Astrocyte of the spinal cord (primary cell): ENCODE measurements at places on chromosomes 1 and 21.

DNA sequence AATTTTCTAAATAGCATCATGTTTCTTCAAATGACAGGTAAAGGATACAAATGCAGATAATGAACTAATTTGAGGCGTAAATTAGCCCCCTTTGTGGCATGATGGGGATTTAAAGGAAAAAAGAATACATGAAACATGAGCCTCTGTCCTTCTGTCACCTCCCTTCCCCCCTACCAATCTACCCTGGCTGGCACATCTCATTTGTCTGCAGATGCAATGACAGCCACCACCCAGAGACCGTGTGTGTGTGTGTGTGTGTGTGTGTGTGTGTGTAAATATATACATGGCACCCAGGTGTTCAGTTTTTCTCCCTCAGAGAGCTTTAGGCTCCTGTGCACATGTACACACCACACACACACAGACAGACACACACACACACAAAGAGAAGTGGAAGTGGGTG lies 451.1 kb downstream of the RWDD3 start:
- no peak for DNase-seq

GRCh38 chr1:4380564-4381168 lies 273.7 kb upstream of the AJAP1 start:
- peak; percentile 48 for DNase-seq

GRCh38 chr21:23016617-23017016 lies 2018.4 kb downstream of the NCAM2 start:
- DNase-seq: no peak

DNA sequence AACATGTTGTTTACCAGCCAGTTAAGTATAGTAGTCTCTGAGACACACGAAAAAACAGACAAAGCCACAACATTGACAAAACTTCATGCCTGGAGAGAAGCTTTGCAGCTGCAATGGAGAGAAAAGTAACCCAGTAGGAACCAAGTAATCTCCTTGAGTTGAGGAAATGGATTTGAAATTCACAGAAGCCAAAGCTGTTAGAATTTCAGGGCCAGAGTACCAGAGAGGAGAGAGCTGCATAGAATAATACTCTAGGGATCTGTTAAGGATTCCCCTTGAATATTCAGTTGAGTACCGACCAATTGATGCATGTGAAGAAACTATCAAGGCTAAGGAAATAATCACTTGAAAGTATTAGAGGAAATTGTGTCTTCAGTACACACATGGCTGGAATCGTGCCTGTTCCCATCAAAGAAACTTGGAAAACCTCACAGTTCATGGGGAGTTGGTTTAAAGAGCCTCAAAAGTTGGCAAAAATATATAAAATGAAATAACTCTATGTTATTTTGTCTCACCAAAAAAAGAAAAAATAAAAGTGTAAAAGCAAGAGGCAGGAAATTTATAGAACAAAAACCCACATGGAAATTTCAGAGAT lies 324.0 kb upstream of the NEGR1 start:
- DNase-seq: no peak

- DNase-seq: no peak
Observed at GRCh38 chr1:92461364-92462097, 25.2 kb downstream of the GFI1 start.

GRCh38 chr1:151535326-151536271 lies 4.5 kb upstream of the TUFT1 start:
- no peak for DNase-seq

DNA sequence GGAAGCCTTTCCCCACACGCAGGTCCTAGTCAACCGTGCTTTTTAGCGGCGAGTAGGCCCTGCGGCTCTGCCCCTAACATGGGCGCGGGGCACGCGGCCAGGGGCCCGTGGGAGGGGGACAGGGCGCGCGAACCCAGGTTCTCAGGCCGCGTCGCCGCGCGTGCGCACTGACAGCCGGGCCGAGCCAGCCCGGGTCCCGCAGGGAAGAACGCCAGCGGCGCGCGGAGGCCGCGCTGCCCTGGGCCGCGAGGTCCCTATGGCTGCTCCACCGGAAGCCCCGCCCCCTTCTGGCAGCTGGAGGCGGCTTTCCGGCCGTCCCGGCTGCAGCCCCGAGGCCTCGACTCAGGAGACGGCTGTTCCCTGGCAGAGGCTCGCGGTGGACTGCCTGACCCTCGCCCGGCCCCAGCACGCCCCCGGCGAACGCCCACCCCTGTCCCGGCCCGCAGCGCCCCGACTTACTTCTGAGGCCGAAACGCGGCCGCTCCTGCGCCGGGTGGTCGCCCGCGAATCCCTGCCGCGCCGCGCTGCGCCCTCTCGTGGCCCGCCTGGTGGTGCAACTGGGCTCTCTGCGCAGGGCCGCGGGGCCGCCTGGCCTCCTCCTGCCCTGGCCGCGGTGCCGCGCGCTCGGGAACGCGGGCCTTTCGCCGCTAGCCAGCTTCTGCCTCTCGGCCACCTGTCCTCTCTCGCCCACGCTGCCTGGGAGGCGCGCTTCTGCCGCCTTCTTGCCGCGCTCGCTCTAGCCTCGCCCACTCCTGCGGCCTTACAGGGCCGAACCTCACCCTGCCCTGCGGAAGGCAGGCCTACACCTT lies 16.6 kb upstream of the RIPPLY3 start:
- peak; percentile 92 for DNase-seq

- no peak for DNase-seq
Observed at GRCh38 chr1:11031624-11032262, 15.3 kb downstream of the MASP2 start.

DNA sequence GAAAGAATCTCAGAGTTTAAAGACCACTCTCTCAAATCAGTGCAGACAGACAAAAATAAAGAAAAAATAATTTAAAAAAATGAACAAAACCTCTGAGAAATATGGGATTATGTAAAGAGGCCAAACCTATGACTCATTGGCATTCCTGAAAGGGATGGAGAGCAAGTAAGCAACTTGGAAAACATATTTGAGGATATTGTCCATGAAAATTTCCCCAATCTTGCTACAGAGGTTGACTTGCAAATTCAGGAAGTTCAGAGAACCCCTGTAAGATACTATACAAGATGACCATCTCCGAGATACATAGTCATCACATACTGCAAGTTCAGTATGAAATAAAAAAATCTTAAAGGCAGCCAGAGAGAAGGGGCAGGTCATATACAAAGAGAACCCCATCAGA lies 43.7 kb upstream of the IVNS1ABP start:
- DNase-seq: no peak

- peak; percentile 6 for DNase-seq
Observed at GRCh38 chr21:33212159-33212851, 17.4 kb upstream of the IFNAR2 start.

DNA sequence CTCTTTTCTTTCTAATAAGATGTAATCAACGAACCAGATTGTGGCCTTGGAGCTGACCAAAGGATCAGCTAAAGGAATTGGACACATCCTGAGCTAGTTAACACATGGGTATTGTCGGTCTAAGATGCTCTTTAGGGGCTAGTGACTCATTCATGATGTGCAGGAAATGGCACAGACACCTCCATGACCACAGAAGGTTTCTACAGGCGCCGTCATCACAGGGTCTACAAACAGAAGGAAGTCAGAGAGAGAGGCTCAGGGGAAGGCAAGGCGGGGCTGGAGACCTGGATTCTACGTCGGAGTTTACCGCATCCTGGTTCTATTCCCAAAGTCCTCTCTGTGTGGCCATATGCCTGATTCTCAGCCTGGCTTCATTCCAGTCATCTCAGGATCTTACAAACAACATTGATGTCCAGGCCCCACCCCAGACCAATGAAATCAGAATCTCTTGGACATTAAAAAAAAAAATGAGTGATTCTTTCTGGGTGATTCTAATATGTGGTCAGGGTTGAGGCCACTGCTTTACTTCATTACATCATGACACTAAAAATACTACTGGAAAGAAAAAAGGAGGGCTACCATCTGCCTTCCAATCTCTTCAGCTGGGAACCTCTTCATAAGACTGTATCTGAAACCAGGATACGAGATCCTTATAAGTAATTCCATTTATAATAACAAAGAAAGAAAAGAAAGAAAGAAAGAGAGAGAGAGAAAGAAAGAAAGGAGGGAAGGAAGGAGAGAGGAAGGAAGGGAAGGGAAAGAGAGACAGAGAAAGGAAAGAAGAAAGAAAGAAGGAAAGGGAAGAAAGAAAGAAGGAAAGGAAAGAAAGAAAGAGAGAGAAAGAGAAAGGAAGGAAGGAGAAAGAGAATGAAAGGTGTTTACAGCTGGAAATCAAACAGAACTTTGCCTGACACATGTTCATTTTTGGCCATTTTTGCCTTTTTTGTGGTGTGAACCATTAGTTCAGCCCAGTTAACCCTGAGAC lies 11.6 kb upstream of the KCNJ15 start:
- peak; percentile 99 for DNase-seq

- DNase-seq: peak; percentile 86
Observed at GRCh38 chr1:218785928-218786327, 387.8 kb upstream of the LYPLAL1 start.

DNA sequence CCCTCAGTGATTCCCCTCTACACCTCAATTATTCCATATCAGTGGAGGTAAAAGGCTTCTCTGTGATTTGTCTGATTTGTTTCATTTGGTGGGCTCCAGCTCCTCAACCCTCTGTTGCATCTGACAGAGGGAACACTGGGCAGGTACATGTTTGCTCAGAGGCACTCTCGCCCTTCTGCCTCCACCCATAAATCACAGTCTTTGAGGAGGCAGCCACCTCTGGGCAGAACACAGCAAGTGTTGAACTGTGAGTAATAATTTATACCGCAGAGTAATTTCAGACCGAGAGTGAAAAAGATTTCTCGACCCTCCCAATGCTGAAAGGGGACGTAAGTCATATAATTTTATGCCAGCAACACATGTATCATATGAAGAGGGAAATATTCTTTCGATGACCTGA lies 330.1 kb upstream of the PBX1 start:
- DNase-seq: no peak

DNA sequence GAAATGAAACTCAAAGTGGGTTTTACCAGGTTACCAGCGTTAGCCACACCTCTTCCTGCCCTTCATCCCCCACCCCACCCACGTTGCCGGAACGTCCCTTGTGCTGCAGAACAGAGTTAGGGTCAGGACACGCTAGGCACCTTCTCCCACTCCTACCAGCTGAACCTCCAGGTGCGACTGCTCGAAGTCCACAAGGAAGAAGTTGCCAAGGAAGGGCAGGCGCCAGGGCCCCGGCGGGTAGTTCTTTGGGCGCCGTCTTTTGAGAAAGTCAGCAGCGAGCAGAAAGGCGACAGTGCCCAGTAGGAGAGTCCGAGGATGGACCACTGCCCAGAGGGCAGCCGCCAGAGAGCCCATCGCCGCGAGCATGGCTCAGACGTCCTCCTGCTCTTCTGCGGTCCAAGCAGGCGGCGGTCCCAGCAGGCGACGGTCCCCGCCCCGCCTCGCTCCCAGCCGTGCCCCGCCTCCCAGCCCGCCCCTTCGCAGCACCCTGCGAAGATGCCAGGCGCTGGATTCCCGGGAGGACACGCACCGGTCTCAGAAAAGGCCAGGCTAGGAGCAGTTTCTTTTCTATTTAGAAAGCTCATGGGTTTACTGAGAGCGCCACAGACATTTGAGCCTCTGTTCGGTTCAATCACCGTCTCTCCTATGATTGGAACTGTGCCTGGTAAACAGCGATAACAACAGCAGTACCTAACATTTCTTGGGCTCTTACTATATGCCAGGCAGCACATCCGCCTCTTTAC lies at the start of gene CYP2J2:
Gene CYP2J2, minus strand, starts transcription at position 393 of the 743 bp plus-strand sequence. Its CDS starts 27 bp downstream, at position 366.
- DNase-seq: peak; percentile 23

DNA sequence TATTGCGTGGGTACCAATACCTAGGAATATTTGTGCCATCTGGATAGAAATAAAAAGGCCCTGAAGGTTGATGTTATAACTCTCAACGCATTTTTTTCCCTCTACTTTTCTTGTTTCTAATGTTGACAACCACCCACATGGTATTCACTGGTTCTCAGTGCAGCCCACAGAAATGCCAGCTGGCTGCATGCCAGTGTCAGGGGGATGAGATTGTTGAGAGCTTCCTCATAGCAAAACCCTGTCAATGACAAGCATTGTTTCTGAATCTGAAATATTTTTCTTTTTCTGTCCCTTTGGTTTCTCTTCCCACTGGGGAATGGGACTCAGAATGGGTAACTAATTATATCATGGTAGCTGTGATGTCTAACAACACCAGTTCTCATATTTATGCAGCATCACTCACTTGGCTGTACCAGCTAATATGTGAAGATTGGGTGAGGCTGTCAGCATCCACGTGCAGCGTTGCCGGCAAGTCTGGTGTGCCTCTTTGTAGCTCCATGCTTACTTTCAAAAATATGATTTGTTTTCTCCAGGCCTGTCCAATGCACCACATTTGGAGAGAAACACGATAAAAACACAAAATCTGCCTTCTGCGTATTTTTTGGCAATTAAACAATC lies 284.6 kb downstream of the PTBP2 start:
- DNase-seq: peak; percentile 90

DNA sequence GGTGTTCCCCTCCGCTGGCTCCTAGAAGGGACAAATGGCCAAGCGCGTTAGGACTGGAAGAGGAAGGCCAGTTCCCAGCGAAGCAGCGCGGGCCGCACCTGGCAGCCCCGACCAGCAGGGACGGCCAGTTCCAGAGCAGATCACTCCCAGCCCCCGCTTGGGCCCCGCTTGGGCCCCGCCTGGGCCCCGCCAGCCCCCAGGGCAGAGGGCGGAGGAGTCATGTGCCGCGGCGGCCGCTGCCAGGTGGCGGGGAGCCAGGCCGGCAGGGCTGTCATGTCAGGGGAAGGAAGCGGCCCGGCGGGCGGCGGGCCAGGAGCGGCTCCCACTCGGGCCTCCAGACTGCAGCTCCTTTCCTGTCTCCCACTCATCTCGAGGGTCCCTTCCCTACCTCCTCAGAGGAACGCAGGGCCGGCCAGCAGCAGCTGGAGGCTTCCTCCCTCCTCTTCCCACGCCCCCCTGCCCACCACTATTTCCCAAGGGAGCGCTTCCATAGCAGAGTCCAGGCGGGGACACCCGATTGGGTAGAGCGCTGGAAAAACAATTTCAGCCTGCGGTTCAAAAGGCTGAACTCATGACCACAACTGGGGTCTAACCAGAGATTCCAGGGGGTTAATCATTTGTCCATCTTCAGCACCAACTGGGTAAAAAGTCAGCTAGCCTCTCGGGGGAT lies 16.5 kb downstream of the ZNF697 start:
- peak; percentile 72 for DNase-seq

GRCh38 chr1:211697356-211697755 lies 21.9 kb upstream of the NEK2 start:
- no peak for DNase-seq

- no peak for DNase-seq
Observed at GRCh38 chr1:1562556-1563195, 12.0 kb downstream of the SSU72 start.

DNA sequence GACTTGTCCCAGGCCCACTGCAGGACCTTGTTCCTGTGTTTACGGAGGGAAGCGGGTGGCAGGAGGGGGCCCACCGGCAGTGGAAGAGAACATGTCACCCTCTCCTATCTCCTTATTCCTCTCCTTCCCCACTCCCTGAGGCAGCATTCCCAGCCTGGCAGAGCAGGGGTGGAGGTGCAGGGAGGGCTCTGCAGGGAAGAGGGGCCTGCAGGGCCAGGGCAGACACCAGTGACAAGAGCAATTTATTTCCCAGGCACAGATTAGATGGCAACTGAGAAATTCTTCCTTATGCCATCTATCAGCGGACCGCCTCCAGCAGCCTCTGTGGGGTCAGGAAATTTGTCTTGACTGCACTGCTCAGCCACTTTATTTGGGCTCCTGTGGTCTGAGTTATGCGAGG lies 105.8 kb downstream of the DDX20 start:
- no peak for DNase-seq

GRCh38 chr1:224619209-224619608 lies 3.1 kb downstream of the CNIH3 start:
- DNase-seq: no peak
